ENCODE measurements at places on chromosomes 1 and 21. TPM values are rescaled to one million over a fixed set of nuclear protein-coding genes. Genes with fewer than 3 reads are reported as not detected.

- DNase-seq = peak; percentile 44
These were observed 238.0 kb upstream of the TMEM51 start for GRCh38 chr1:14915356-14916054.

DNA sequence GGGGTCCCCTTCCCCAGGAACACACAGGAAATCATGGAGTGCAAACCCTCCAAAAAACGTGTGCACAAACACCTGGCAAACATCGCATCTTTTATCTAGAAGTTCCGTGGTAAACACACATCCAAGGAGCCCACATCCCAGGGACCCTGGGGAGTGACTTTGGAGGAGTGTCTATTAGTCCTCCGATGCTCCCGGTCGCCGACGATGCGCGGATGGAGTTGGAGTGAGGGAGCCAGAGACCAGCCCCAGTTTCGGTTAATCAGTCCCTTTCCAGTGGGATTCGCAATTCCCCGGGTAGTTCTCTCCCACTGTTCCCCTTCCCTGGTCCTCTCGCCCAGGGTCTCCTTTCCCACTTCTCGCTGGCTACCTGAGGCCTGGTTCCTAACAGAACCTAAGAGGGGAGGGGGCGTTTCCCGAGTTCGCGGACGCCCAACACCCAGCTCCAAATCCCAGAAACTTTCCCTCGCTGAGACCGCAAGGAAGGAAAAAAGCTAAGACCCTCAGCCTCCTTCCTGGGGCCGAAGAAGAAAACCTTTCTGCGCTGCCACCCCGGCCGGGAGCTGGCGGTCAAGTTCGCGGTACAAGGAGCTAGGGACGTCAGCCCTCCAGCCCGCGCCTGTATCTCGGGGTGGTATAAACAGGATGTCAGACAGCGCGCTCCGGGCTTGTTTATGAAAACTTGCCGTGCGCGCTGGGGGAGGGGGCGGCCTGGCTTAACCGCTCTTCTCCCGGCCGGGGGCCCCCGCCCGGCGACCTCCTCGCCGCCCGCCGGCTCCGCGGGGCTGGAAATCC lies 787 bp downstream of the JAK1 start:
- peak; percentile 71 for DNase-seq

DNA sequence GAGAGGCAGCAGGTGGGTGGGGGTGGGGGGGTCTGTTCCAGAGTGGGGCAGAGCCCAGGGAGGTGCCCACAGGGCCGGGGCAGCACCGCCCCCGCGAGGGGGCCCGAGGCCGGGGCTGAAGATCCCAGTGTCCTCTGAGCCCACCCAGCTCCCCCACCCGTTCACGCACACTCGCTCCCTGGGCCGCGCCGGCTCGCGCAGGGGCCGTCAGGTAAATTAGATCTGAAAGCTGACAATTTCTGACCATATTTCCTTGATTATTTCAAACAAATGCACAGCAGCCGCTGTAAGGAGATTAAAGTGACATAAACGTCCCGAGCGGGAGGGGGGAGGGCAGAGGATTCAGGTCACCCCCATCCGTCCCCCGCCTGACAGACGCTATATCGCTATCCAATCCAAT lies 118.0 kb downstream of the CASZ1 start:
- no peak for DNase-seq

- no peak for DNase-seq
These were observed 92.1 kb upstream of the SMYD2 start for GRCh38 chr1:214188835-214189234.

GRCh38 chr21:38282921-38283320 lies 26.1 kb downstream of the KCNJ15 start:
- DNase-seq = no peak

- no peak for DNase-seq
These were observed 56.0 kb downstream of the ITSN1 start for GRCh38 chr21:33698087-33698860.

DNA sequence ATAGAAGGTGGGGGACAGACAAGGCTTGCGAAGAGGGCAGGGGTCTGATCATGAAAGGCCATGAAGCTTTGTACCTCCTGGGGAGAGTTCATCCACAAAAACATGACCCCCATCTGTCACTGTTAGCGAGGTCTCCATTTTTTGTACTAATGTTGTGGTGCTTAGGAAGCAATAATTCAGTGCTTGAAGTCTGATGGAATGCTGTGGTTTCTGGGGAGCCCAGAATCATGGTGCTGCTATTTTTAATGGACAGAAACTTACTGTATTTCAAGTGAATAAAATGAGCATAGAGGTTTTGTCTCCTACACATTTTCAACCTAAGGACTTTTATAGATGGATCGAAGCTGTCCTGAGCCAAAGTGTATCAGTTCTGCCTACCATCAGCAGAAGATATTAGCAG lies 28.2 kb upstream of the RGL1 start:
- DNase-seq = no peak

GRCh38 chr1:36706416-36706815 lies 223.7 kb upstream of the CSF3R start:
- DNase-seq = no peak

DNA sequence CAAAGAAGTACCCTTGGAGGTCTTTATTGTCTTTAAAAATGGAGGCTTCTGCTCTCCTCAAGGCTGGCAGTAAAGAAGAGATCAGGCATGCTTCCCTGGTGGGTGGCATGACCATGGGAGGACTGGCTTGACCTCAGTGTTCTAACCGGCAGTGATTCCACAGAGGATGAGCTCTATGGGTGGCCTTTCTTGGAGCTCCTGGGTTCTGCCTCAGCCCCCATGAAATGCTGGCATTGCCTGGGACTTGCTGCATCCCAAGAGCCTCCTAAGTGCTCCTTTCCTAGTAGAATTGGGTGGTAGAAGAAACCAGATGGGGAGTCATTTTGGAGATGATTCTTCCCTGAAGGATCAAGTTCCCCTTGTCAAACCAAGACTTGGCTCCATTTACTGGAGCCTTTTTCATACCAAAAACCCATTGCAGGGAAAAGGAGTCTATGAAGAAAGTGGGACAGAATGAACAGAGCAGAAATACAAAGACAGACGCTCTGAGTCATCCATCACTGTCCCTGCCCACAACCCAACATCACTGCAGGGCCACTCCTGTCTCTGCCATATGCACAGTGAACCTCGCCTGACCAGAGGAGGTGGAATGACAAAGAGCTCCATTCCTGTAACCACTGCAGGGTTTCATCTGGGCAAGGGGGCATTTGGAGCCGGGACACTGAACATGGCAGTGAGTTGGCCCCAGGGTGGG lies 42.4 kb downstream of the RIMS3 start:
- no peak for DNase-seq

DNA sequence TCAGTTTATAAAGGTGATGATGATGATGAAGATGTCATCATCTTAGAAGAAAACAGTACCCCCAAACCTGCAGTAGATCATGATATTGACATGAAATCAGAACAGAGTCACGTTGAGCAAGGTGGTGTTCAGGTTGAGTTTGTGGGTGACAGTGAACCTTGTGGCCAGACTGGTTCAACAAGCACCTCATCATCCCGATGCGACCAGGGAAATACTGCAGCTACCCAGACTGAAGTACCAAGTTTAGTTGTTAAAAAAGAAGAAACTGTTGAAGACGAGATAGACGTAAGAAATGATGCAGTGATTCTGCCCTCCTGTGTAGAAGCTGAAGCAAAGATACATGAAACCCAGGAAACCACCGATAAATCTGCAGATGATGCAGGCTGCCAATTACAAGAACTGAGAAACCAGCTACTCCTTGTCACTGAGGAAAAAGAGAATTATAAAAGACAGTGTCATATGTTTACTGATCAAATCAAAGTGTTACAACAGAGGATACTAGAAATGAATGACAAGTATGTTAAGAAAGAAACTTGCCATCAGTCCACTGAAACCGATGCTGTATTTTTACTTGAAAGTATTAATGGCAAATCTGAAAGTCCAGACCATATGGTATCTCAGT lies 16.0 kb upstream of the CHAF1B start:
- DNase-seq = no peak

- DNase-seq = peak; percentile 78
These were observed 1.1 kb downstream of the GABPA start for GRCh38 chr21:25735646-25736597.

- no peak for DNase-seq
These were observed 7.2 kb downstream of the HLCS start for GRCh38 chr21:36959020-36959835.

DNA sequence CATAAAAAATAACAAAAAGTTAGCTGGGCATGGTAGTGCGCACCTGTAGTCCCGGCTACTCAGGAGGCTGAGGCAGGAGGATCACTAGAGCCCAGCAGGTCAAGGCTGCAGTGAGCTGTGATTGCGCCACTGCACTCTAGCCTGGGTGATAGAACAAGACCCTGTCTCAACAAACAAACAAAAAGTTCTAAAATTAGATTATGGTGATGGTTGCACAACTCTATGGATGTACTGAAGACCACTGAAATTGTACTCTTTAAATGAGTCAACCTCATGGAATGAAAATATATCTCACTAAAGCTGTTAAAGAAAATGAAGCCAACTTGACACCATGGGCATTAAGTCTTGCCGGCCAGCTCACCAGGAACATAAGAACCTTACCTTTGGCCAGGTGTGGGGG lies 9.1 kb downstream of the MRAP start:
- DNase-seq = no peak

GRCh38 chr1:32969566-32969965 lies 5.0 kb upstream of the RNF19B start:
- DNase-seq = no peak

DNA sequence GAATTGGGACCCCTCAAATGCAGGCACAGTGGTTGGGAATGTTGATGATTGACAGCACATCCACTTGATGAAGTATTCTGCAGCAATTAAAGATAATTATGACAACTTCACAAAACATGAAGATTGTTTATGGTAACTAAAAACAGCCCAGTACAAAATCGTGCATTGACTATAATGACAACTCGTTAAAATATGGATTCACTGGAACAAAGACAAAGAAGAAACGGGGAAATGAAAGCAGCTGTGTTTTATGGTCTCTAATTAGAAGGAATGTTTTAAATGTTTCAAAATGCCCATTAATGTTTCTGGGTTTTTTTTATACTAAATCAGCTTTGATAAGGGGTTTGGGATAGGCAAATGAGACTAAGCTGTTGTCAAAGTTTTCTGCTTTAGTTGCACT lies 36.1 kb downstream of the NIPAL3 start:
- DNase-seq = no peak

DNA sequence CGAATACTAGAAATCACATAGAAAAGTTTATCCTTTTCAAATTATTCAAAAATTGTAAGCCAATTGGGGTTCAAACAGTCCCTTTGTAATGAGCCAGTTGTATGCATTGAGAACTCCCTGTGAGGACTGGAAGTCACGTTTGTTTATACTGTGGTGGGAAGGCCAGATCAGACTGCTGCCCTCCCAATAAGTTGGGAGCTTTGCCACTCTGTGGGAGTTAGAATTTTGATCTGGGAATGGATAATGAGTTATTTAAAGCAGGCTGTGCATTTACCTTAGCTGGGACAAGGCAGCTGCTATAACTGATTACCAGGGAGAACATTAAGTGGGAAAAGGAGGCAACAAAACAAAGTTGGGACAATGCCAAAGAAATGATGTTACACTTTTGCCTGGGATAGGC lies 178.8 kb downstream of the SDCCAG8 start:
- no peak for DNase-seq

DNA sequence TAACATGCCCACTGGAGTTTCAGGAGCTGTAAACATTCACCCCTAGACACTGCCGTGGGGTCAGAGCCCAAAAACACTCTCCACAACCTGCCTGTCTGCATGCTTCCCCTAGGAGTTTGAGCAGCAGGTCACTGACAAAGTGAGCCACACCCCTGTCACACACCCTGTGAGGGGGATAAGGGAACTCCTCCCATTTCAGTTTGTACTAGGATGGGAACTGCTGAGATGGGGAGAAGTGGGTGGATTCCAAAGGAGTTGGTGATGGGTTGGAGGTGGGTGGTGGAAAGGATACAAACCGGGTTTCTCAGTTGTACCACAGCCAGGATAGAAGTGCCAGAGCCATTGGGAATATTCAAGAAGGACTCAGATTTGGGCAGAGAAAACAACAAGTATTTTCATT lies 140.2 kb downstream of the MIS18A start:
- no peak for DNase-seq

DNA sequence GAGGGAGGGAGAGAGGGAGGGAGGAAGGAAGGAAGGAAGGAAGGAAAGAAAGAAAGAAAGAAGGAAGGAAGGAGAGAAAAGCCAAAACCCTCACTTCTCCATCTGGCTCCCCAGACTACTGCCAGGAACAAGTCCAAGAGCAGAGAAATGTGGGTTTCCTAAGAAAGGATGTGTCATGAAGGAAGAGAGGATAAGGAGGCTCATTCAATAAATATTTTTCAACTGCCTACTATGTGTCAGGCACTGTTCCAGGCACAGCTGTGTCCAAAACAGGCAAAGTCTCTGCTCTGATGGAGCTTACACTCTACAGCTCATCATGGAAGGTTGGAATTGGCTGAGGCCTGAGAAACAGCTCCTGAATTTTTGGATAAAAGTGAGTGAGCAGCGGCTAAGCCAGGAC lies 42.6 kb upstream of the ATP2B4 start:
- DNase-seq = no peak

- no peak for DNase-seq
These were observed 1.0 kb upstream of the IER5 start for GRCh38 chr1:181087400-181087901.

DNA sequence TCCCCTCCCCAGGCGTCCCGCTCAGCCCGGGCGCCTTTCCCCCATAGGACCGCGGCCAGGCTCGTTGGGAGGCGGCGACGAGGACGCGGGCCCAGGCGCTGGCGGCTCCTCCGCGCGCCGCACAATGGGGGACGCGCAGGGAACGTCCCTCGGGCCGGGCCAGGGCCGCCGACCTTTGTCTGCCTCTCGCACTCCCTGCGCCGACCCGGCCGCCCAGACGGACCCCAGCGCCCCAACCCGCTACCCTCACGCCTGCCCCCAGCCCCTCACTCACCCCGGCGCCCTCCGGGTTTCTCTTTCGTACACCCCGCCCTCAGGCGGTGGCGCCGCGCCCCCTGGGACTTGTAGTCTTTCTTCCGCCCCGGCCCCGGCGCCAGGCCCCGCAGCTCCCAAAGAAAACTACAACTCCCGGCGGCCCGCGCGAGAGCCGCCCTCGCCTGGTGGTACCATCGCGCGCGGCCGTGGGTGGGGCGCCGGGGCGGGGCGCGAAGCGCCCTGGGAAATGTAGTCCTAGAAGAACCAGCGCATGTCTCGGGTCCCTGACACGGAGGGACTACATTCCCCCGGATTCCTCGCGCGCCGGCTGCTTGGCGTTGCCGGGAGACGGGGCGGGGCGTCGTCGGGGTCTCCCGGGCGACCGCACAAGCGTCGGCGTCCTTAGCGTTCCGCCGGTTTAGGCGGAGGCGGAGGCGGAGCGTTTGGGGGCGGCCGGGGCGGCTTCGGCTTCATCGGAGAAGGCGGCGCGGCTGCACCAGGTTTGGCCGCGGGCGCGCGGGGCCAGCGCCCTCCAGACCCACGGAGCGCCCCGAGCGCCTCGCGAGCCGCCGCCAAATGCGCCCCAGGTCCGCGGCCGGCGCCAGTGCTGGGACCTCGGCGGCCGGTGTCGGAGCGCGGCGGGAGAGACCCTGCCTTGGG lies at the start of gene C1orf159:
TSS of gene C1orf159 (minus strand) at position 304 of the 915 bp plus-strand sequence. CDS start 24,546 bp downstream, outside the sequence.
- DNase-seq = peak; percentile 99

DMAP1 gene
- 45.8 TPM for total RNA-seq

CHAF1B gene
- 2.2 TPM for total RNA-seq

RPL22 gene
- 282 TPM for total RNA-seq

TNFRSF8 gene
- total RNA-seq = 2.3 TPM

ESPN gene
- total RNA-seq = 3.1 TPM

CSF3R gene
- 13.2 TPM for total RNA-seq

ERG gene
- 10.0 TPM for total RNA-seq

SYT14 gene
- total RNA-seq = 0.06 TPM

All from mucosa of gallbladder (tissue), 1 donor.